ENCODE measurements at places on chromosomes 3 and 15. TPM values are rescaled to one million over a fixed set of nuclear protein-coding genes. Genes with fewer than 3 reads are reported as not detected.

STRIT1 gene
- not detected for total RNA-seq

RPP25 gene
- 15.9 TPM for total RNA-seq

ANKUB1 gene
- total RNA-seq = 0.56 TPM

BLM gene
- total RNA-seq = 5.9 TPM

PATL2 gene
- 0.62 TPM for total RNA-seq

ZPLD1 gene
- total RNA-seq = 0.74 TPM

RTP1 gene
- total RNA-seq = 0.93 TPM

DNA sequence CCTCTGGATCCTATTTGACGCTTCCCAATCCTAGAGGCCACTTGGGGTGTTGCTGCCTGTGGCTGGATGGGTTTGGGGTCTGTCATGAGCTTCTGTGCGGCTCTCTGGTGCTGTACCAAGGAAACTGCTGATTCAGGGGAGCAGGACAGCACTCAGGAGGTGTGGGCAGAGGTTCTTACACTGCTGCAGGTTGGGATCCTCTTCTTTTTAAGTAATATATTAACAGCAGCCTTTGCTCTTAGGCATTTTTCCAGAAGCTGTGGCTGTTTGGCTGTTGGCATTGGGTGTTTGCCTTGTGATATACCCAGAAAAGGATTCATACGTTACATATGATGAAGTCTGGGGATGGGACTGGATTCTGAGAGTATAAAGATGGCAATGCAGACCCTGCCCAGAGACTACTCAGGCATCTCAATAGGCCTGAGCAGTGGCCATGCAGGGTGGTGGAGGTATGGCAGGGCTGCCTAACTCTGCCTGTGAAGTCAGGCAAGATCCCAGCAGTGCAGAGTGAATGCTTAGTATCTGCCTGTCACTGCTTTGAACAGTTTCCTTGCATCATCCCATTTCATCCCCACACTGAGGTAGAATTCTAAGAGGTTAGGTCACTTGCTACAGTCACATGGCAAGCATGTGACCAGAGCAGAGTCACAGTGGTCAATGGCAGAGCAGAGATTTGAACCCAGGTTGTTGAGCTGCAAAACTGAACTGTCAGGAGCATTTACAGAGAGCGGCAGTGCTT is 3.9 kb downstream of the ABHD6 start:
- DNase-seq = no peak

- DNase-seq = no peak
These were observed 1076.3 kb upstream of the EPHA6 start for GRCh38 chr3:95738045-95738444.

DNA sequence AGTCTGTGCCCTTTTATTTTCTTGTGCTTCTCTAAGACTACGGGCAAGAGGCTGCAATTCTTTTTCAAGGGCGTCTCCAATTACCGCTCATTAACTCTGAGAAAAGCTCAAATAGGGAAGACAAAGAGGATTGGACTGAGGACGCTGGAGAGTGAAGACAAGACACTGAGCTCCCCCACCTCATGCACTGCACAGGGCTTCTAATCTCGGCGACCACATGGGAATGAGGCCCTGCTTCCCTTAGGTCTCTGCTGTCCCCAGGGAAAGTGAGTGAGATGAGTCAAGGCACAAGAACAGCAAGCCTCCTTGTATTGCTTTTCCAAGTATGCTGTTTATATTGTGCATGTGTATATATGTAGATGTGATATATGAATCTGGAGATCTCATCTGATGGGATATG is 392.2 kb upstream of the CFAP20DC start:
- DNase-seq = no peak

- DNase-seq = no peak
These were observed 93.7 kb upstream of the OCA2 start for GRCh38 chr15:28192772-28193171.

GRCh38 chr3:155747286-155747945 is 2.5 kb upstream of the PLCH1 start:
- no peak for DNase-seq

DNA sequence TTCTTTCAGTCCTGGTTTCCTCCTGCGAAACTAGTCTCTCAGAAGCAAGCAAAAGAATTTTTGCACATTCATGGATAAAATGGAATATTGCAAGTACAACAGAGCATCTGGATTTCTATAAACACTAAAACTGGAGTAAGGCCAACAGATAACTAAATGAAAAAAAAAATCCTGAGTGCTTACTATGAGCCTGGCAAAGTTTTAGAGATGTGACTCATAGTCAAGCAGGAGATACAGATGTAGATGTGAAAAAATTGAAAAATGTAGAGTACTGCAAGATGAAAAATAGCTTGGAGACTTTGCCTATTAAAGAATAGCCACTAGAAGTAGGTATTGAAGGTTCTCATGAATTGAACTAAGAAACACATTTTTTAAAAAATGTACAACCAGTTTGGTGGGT is 397.4 kb downstream of the OTOL1 start:
- DNase-seq = no peak

- DNase-seq = no peak
These were observed 24.2 kb downstream of the PTH1R start for GRCh38 chr3:46901591-46902187.

DNA sequence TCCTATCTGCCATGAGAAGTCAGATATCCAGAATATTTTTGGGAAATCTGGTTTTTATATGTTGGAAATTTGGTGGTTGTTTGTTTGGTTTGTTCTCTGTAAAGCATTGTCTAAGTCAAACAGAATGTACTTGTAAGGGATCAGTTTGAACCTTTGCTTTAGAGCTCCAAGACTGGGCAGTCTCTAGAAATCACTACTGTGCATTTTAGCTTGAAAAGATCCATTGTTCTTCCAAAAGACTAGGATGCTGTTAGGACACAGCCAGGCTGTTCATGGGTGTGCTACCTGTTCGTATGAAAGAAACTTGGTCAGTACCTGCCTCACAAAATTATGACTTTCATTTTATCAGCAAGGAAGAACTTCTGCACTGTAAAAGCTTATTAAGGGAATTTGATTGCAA is 182.6 kb downstream of the WDR72 start:
- DNase-seq = no peak

DNA sequence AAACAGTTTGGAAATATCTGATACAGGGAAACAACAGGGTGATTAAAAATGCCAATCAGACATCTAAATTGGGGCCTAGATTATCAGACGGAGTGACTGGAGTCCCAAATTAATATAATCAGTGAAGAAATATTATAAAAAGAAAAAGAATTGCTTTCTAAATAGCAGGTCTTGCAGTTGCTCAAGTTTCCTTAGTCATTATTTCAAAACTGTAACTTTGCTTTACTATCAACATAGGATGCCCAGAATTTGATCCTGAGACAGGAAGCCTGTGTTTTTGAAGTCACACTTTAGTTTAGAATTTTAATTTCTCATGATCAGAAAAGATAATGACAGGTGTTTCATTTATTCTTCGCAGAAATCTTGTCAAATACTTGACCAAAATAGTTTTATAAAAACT is 105.9 kb downstream of the IL1RAP start:
- no peak for DNase-seq

Measured in testis (tissue), 5 donors.